ENCODE measurements at places on chromosomes 2 and 18.

GRCh38 chr2:69381337-69381737 is 5.7 kb downstream of the GFPT1 start:
- no peak for DNase-seq

- DNase-seq: no peak
Measured at GRCh38 chr2:129812071-129812470, 167.4 kb upstream of the RAB6C start.

GRCh38 chr2:226548732-226549131 is 250.9 kb downstream of the IRS1 start:
- DNase-seq: no peak

DNA sequence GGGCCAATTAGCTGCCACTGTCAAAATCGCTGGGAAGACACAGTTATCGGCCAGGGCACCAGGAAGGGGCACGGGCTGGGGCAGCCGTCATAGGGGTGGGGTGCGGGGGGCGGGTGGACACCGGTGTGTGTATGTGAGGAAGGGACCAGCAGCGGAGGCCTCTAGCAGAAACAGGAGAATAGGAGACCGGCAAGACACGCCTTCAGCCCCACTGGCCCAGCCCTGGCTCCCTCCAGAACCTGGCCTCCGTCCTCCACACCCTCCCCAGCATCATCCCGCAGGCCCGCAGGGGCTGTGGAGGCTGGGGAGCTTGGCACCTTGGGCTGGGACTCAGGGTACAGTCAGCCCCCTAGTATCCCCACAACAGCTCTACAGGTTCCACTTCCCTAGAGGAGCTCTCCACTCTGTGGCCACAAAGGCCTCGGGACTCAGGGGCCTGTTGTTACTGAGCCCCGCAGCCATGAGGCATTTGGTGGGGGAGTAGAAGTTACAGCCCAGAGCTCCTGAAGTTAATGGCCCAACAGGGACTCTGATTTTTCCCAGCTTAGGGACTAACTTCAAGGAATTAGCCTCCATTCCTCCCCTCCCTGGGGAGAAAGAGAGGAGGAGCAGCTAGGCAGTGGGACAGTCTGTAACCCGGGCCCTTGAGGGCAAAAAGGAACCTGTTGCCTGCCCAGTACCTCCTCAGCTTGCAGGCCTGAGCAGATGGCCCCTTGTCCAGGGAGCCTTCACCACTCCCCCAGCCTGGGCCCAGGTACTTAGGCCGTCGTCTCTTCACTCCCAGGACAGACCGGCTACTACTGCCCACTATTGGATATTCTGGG is 19.9 kb downstream of the SH2D6 start:
- DNase-seq: no peak

DNA sequence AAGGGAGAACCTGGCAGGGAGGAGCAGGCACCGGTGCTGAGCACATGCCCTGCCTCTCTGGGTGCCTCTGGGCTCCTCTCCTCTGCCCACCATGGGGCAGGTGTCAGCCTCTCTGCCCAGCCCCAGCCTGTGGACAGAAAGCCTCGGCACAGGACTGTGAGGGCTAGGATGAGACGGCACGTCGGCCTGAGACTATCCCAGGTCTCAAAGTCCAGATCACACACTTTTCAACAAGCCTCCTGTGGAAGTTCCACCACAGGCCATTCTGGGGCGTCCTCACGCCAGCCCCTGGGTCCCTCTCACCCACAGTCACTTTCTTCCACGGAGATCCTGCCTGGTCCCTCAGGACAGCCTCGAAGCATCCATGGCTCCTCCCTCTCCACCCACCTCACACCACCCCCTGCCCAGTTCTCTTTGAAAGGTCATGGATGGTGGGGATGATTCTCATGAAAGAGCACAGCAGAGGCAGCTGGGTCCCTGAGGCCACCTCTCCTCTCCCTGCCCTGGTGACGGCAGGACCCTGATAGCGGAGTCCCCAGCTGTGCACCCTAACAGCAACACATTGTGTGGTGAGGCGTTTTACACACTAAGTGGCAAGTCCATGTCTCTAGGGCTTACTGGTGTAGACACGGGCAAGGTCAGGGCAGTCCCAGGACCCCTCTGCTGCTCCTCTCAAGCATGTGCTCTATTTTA is 569.4 kb upstream of the SALL3 start:
- DNase-seq: no peak

GRCh38 chr2:160970052-160970965 is 189.9 kb upstream of the TANK start:
- DNase-seq: peak; percentile 18

GRCh38 chr2:215143458-215143857 is 5.0 kb upstream of the ABCA12 start:
- no peak for DNase-seq

DNA sequence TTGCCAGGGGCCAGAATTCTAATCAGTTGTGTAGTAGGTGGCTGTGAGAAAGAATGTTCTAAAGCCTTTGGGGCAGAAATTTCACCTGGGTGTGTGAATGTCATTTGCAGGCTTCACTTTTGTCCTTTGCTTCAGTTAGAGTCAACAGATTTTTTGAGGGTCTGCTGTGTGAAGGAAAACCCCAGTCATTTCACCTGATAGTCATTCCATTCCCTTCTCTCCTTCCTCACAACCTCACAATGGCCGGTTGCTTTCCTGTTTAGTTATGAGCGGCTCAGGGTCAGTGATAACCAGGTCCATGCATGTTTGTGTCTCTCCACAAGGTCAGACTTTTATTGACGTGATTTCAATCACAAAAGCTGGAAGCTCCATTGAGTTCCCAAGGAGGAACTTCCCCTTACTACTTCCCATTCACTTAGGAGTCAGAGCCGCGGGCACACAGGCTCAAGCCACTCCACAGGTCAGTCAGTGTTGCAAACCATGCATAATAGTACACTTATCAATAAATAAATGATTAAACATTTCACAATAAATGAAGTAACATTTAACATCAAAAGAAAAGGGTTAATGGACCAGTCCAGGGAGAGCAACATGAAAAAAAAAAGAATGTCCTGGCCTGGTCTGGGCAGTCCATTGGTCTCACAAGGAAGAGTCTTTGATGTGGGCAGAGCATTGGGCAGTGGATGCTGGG is 74.3 kb downstream of the NPAS2 start:
- DNase-seq: no peak

GRCh38 chr18:59573962-59574361 is 123.3 kb downstream of the CCBE1 start:
- no peak for DNase-seq

DNA sequence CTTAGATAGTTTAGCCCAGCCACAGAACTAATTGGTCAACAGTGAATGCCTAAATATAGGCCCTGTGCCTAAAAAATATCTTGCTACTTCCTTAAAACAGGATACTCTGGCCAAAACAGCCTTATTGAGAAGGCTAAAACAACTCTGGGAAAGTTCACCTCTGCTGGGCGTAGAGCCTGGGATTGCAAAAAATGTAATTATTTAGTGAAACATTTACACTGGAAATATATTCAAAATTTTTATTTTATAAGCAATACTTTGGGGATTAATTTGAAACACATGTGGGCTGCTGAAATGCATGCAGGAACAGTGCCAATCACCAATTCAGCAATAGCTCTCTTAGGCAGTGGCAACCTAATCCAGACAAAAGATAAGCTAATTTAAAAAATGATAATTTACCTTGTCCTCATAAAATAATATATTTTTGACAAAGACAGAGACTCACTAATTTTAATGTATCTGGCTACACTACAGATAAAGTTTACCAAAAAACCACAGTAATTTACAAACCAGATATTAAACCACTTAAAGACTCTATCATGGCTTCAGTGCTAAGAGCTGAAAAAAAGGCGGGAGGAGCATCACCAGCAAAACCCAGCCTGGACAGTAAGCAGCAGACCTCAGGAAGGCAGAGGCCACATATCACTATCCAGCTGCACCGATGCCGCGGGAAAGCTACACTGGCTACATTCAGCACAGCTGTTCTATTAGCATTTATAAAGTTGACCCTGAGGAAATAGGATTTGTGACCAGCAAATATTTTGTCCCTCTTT is 18.5 kb downstream of the TRAK2 start:
- no peak for DNase-seq

DNA sequence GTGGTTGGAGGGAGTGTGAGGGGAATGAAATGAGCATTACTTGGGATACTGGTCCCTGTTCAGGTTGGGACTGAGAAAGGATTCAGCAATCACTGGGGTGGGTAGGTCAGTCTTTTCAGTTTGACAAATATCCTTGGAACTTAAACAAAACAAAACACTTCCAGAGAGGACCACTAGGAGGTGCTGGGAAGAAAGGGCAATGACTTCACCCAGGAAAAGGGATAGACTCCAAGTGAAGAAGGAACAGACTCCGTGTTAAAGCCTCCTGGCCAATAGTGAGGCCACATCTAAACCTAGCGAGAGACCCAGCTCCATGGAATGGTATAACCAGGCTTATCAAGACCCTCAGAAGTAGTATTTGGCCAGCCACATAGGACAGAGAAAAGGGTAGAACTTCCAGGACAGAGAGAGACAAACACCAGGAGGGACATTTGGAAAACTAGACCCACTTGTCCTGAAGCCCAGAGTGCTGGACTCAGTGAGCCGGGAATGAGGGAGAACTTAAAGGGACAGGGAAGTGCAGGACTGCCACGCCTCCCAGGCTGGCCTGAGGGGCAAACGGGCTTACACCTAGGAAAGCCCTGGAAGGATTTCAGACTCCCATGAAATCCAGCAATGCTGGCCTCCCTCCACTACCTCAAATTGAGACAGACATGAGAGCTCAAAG is 19.6 kb upstream of the KCNG3 start:
- peak; percentile 70 for DNase-seq

- DNase-seq: no peak
Measured at GRCh38 chr2:230947908-230948365, 22.9 kb upstream of the GPR55 start.

All from NCI-H1694 (cell line).